ENCODE measurements at places on chromosomes 4 and X.

DNA sequence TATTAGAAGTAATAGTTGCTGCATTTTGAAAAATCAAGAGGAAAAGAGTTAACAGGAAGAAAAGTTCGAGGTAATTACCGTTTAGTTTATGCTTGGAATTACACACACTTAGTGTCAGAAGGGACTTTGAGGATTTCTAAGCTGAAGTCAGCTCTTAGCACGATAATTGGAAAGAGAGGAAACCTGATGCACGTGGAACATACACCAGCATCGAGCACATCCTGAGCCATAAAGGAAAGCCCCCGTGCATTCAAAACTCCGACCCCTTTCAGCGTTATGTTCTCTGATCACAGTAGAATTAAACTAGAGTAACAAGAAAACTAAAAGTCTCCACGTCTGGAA, 400 bp upstream of the PAQR3 start:
- no peak for DNase-seq

- no peak for DNase-seq
Measured at GRCh38 chr4:151743128-151743854, 17.5 kb downstream of the GATB start.

DNA sequence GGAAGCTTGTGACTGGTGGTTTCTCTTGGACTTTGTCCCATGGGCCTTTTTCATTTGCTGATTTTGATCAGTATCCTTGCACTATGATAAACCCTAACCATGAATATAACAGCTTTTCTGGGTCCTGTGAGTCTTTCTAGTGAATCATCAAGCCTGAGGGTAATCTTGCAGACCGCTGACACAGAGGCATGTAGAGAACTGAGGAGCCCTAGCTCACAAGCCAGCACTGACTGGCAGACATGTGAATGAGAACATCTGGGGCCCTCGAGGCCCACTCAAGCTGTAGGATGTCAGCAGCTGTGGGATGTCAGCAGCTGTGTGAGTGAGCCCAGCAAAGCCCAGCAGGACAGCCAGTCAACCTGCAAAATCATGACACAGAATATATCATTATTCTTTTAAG, 36.7 kb downstream of the HMGB3 start:
- no peak for DNase-seq

DNA sequence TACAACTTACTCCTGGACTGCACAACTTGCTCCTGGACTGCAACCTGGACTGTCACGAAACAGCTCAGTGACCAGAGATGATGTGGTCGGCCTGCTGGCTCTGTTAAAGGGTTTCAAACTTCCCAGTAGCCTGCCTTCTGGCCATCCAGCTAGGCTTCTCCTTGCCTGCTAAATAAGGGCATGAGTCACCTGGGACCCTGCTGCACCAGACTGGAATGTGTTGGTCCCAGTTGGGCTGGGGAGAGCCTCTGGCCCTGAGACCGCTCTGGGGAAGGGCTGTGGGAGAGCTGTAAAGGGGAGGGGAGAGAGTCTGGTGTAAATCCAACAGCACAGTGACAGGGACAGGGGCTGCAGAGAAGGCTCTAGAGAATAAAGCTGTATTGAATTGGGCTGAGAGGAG, 165.8 kb downstream of the VSIG4 start:
- DNase-seq = no peak

DNA sequence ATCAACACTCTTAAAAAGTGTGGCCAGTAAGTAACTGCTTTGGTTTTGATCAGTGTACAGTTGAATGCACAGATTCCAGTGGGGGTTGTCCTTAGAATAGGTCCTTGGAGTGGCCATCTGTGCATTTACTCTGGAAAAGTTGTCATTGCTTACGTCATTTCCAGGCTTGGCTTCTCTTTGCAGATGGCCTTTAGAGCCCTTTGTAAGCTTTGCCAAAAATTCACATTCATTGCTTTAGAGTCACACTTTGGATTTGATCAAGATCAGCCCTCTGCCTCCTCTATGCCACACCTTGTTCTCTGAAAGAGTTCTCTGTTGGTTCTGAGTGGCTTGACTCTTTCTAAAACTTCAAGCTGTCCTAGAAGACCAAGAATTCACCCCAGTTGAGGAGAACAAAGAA, 83.9 kb downstream of the MAMLD1 start:
- DNase-seq = no peak

DNA sequence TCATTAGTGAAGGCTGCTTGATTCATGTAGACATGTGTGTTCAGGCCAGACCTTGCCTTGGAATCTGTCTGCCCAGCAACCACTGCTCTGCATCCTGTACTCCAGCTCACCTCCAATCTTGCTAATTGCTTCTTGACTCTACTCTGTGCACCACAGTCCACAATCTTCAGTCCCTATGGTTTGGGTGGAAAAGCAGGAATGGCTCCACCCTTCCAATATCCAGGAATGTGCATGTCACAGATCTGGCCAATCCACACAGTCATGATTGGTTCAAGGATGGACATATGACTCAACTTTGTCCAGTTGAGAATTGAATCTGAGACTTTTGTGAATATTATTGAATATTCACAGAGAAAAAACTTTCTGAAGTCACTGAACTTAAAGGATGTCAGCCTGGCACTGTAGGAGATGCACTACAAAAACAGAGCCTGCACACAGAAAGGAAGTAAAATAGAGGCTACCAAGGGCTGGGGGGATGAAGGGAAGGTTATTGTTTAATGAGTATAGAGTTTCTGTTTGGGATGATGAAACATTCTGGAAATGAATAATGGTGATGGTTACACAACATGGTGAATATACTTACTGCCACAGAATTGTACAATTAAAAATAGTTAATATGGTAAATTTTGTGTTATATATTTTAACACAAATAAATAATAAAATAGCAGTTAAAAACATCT, 161.3 kb upstream of the USP38 start:
- no peak for DNase-seq

GRCh38 chr4:61783050-61783449, 582.9 kb downstream of the ADGRL3 start:
- no peak for DNase-seq

DNA sequence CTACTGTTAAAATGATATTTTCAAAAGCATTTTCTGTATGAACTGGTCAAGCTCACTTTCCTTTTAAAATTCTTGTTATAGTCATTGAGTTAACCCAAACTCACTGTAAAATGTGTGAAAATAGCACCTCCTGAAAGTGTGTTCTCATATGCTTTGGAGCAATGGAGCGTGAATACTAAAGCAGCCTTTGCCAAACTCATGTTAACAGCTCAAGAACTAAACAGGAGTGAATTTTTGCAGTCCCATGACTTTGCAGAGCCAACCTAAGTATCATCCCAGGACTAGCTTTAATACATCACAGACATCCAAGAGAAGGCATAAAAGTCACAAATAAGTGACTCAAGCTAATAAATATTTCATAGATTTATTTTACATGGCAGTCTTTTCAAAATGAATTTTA, 2.3 kb downstream of the AMMECR1 start:
- DNase-seq = no peak

GRCh38 chrX:103442536-103442901, 66.2 kb downstream of the BEX3 start:
- DNase-seq = no peak

GRCh38 chrX:127011629-127012028, 192.1 kb downstream of the PRR32 start:
- no peak for DNase-seq

GRCh38 chrX:108033890-108034289, 11.0 kb upstream of the VSIG1 start:
- no peak for DNase-seq

- DNase-seq = no peak
Measured at GRCh38 chr4:147017081-147017480, 71.4 kb upstream of the TTC29 start.

GRCh38 chr4:70874268-70875156, 27.7 kb upstream of the MOB1B start:
- no peak for DNase-seq

GRCh38 chr4:165378745-165379677, at the start of gene CPE:
Gene CPE (plus strand): TSS chr4:165379008. CDS start chr4:165379222, 214 bp downstream.
- DNase-seq = peak; percentile 10

- DNase-seq = no peak
Measured at GRCh38 chr4:126106658-126107057, 791.9 kb downstream of the FAT4 start.

GRCh38 chrX:129833153-129833990, 10.3 kb downstream of the ZDHHC9 start:
- no peak for DNase-seq

DNA sequence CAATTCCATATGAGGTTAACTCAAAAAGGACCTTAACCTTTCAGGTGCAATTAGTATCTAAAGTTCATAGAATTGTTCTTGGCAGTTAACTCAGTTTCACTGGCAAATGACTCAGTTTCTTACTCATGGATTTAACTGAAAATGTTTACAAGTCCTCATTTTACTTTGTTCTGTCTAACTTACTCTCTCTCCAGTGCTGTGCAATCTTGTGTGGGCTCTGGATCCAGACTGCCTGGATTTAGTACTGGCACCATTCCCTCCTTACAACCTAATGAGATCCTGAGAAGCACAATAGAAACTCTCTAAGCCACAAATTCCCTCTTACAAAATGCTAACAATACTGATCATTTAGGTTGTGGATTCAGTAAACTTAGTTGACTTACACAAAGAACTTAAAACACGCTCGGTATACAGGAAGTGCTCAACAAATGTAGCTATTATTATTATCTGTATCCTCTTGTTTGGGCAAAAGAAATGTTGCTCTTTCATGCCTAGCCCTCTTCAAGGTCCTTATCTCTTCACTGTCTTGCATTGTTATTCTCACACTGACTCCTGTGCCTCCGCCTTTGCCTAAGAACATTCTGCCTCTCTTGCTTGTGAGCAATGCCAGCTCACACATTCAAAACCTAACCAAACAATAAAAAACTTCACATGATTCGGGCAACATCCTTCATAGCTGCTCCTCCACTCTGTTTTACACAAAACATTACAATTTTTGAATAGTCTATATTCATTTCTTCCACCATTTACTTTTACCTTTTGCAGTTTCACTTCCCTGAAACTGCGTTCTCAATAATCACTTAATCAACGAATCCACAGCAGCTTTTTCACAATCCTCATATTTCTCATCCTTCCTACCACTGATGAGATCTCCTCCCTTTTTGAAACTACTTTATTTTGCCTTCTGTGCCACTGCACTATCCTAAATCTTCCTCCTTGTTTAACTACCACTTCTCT, 91.8 kb downstream of the PDE5A start:
- DNase-seq = no peak

DNA sequence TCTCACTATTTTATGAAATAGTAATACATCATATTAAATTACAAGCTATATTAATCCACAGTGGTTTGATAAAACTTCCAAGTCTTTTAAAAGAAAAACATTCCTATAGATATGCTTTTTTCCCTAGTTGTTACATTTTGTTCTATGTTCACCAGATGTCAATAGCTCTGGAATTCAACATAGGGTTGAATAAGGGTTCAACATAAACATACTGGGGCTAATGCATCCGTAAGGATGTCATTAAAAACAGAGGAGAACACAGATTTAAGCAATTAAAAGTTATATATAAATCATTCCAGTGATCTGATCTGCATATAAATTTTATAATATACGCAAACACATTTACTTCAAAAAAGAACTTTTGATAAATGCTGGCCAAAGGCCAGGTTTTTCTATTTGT, 32.5 kb downstream of the SULT1B1 start:
- no peak for DNase-seq

DNA sequence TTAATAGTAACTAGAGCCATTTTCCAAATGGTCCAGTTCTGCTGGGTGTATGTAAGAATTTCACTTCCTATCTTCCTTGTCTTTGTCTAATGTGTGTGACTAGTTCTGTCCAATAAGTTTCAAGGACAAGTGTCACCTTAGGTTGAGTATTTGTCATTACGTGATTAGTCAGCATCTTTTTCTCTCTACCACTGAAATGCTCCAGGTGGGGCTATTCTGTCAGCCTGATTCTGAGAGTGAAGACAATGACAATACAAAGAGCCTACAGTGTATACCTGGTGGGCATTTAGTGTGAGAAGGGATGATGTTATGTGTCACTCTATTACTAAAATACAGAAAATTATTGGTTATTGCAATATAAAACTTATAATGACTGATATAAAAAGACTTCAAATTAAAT, 876.3 kb downstream of the C4orf33 start:
- DNase-seq = no peak

DNA sequence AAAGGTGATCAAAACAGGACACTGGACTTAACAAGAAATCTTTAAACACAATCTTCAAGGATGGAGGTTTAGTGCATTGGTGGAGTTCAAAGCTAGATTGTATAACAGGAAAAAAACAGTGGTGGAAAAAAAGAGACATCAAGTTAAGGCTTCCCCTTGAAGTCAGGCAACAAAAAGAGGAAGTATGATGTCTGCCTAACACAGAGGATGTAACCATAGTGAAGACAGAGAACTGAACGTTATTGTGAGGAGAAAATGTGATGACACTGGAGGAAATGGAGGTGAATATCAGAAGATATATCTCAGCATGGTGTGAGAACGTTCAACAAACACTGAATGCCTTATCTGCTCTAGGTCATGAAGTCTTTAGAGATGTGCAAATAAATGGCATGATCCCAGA, 192.4 kb upstream of the AR start:
- no peak for DNase-seq

- DNase-seq = no peak
Measured at GRCh38 chr4:186025408-186025690, 43.6 kb upstream of the TLR3 start.

GRCh38 chr4:48110452-48110978, 23.5 kb downstream of the TXK start:
- DNase-seq = no peak

DNA sequence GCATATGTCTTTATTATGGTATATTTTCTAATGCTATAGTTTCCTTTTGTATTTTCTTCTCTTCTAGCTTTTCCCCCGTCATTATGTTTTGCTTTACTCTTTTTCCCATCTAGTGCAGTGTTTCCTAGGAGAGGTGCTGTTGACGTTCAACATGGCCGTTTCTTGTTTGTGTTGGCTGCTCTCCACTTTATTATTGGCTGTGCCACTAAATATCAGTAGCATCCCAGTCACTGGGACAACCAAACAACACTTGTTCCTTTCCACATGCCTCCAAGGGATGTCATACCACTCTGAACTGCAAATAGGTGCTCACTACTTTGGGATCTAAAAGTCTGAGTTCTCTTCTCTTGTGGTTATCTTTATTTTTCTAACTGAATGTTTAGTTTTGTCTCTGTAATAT, 26.5 kb downstream of the GBA3 start:
- DNase-seq = no peak

DNA sequence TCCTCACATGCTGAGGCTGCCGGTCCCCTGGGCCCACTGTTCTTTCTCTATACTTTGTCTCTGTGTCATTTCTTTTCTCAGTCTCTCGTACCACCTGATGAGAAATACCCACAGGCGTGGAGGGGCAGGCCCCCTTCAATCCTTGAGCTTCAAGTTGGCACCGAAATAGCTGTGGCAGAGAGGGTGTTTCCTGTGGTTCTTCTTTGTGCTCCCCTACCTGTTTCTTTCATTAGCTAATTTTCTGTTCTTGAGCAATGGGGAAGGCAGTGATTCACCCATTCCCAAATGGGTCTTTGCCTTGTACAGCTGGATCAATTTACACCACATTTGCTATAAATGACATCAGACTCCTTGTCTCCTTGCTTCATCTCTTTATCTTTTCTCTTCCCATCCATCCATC, 2.1 kb upstream of the CYSLTR1 start:
- DNase-seq = no peak

- no peak for DNase-seq
Measured at GRCh38 chr4:162853788-162854187, 312.9 kb downstream of the NAF1 start.

- DNase-seq = no peak
Measured at GRCh38 chr4:22508376-22508775, 7.5 kb downstream of the ADGRA3 start.

GRCh38 chrX:79573760-79574159, 206.6 kb upstream of the ITM2A start:
- no peak for DNase-seq

All from stimulated activated CD8-positive, alpha-beta memory T cell treated with anti-CD3 and anti-CD28 coated beads, Interleukin-15, amount 100 ng/mL, for 4 hours (primary cell).